ENCODE measurements at places on chromosomes 16 and 17.

GRCh38 chr17:81163703-81164370 lies 1.5 kb upstream of the PVALEF start:
- DNase-seq: no peak

GRCh38 chr16:79559532-79559931 lies 41.0 kb downstream of the MAF start:
- DNase-seq: no peak

GRCh38 chr17:3905017-3905520 lies 11.2 kb downstream of the P2RX1 start:
- DNase-seq: peak; percentile 56

- DNase-seq: no peak
Observed at GRCh38 chr16:12390644-12391043, 413.0 kb downstream of the CPPED1 start.

- DNase-seq: no peak
Observed at GRCh38 chr17:64682261-64683181, 20.4 kb upstream of the SMURF2 start.

DNA sequence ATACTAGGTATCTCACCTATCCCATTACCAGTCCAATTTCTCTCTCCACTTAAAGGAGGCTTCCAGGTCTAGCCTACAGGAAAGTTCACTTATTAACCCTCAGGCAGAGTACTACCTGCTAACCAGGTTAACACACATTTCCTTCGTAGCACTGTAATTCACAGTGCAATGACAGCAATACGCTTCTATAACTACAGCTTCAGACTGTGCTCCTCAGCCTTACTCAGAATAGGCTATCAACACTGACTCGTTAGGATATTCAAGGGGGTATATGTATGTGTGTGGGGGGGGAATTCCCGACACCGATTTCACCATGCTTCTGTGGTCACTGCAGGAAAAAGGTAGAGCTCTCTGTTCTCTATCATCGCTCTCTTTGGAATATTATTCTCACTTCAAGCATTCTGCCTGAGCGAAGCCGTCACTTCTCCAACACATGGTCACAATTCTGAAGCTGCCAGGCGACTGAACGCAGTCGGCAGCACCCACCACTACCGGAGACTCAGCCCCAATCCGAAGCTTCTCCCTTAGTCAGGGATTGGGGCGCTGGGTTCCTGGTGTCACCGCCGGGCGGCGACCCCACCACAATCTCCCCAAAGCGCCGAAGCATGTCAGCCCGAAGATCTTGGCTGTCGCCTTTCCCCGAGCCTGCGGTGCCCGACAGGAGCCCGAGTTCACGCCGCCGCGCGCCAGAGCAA lies 618 bp downstream of the GGA3 start:
- no peak for DNase-seq

DNA sequence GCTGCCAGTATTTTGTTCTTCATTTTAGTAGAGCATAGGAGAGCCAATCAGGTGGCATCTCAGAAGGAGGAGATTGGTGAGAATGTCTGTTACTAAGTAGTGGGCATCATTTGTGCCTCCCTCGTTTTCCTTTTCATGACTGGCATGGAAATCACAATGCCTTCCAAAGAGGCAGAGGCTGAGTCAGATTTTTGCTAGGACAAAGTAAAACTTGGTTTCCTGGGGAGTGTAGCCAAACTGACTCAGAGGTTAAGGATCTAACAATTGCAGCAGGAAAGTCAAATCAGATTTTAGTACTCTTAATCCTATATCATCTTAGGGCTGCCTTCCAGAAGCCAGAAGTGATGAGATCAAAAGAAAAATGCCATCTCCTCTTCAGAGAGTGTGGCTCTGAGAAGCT lies 138.7 kb downstream of the ANKFN1 start:
- no peak for DNase-seq

DNA sequence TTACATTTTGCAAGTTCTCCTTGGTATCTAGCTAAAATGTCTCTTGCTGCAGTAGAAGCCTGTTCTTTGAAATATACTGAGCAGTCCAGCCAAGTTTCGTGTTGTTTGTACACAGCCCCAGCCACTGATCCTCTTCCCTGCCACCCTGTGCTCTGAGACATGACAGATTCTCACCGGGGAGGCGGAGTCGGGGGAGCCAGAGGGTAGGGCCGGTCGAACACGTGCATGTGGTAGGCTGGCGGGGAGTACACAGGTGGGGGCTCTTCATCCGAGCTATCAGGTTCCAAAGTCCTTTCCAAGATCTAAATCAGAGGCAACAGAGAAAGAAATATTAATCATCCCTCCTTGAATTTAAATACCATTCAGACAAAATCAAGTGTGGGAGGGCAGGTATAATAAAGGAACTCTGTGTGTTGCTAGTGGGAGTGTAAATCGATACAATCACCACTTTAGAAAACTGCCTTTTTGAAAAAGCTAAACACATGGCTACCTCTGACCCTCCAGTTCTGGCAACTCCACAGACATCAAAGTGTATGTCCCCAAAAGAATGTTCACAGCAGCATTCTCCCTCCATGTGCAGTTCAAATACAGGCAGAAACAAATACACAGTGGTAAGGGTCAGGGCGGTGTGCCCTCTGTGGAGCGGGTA lies 29.7 kb upstream of the MRPS23 start:
- no peak for DNase-seq

DNA sequence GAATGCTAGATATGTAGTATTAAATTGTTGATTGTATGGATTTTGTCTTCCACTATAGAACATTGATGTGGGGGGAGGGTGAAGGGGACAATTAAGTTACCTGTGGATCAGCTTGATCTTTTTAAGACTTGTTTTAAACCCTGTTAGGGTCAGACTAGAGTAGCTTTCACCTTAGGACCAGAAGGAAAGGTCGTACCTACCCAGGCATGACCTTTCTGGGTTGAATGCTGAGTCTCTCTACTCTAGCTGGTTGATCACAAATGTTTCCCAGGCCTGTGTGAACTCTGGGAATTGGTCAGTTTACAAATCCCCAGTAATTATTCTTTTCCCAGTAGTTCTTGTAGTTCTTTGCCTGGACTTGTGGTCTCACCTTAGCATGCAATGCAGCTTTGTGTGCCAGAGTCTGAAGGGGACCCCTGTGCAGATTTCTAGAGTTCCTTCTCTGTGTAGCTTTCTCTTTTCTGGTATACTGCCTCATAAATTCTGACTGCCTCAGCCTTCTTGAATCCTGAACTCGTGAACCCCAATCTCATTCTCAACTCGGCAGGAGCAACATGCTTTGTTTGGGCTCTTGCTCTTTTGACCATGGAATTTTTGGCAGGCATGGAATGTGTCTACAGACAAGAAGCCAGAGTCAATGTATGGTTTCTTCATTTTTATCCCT lies 54.1 kb downstream of the VMP1 start:
- no peak for DNase-seq

DNA sequence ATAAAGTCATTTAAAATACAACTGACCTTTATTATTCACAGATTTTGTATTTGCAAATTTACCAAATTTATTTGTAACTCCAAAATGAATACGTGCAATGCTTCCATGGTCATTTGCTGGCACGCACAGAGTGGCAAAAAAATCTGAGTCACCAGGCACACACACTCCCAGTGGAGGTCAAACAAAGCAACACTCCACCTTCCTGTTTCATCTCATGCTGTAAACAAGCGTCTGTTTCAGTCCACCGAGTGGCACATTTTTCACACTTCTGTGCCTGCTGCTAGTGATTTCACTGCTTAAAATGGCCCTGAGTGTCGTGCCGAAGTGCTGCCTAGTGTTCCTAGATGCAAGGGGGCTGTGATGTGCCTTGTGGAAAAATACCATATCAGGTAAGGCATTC lies 17.8 kb upstream of the ITGAE start:
- DNase-seq: no peak

GRCh38 chr17:32486701-32487472 lies at the start of gene CDK5R1:
Gene CDK5R1, plus strand, starts transcription at chr17:32486993. Its CDS starts 628 bp downstream, at chr17:32487621.
- DNase-seq: peak; percentile 70

GRCh38 chr16:67727521-67728485 lies 8.7 kb upstream of the GFOD2 start:
- no peak for DNase-seq

- DNase-seq: no peak
Observed at GRCh38 chr17:47733674-47734410, 806 bp downstream of the TBX21 start.

DNA sequence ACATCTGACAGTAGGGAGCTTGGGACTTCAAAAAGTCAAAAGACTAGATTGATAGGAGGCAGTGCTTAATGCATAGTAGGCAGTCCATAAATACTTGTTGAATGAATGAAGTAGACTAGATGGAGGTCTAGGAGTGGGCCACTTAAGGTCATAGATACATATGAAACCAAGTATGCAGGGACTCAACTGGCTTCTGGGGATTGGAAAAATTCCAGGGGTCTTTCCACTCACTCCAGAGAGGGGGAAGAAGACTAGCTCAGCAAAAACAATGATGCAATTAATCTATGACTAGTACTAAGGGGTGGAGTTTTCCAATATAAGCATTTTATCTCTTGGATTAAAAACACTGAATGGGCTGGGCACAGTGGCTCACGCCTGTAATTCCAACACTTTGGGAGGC lies 298.3 kb upstream of the XYLT1 start:
- no peak for DNase-seq

DNA sequence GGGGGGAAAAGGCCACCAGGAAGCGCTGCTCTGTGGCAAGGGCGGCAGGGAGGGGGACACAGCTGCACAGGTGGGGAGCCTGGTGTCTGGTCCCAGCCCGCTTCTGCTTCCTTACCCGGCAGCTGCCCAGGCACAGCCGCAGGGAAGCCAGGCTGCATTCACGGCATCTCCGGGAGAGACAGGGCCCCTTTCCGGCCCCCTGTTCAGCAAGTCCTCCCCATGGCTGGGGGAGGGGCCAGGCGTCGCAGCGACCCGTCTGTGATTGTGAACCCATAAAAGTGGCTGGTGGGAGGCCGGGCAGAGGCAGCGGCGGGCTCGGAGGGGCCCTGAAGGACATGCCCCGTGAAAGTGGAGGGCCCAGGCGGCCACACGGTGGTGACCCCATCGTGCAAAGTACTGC lies 28.7 kb downstream of the SOX8 start:
- no peak for DNase-seq

- DNase-seq: no peak
Observed at GRCh38 chr17:76793775-76794174, 55.9 kb downstream of the MFSD11 start.

DNA sequence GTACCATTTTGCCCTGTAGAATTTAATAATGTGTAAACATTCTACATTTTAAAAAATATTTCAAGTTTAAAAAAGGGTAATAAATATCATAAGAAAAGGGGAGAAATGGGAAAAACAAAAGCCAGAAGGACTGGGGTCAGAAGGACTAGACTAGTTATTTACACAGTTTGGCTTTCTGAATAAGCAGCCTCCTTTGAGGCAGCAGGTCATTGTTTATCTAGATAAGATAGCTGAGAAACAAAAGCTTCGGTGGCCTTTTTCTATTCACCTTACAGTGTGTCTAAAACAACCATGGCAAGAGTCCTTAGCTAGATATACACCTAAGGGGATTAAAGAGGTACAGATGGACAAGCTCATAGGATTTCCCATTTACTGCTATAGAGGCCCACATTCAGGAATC lies 396.5 kb upstream of the PMFBP1 start:
- no peak for DNase-seq

GRCh38 chr17:48444516-48445247 lies 14.7 kb upstream of the SKAP1 start:
- no peak for DNase-seq

- no peak for DNase-seq
Observed at GRCh38 chr16:7304958-7305357, 27.7 kb upstream of the RBFOX1 start.

GRCh38 chr16:85995541-85996423 lies 96.8 kb downstream of the IRF8 start:
- DNase-seq: peak; percentile 32

- DNase-seq: no peak
Observed at GRCh38 chr17:14845591-14846281, 419.4 kb downstream of the PMP22 start.

- DNase-seq: no peak
Observed at GRCh38 chr16:88461331-88462269, 8.5 kb downstream of the ZFPM1 start.

DNA sequence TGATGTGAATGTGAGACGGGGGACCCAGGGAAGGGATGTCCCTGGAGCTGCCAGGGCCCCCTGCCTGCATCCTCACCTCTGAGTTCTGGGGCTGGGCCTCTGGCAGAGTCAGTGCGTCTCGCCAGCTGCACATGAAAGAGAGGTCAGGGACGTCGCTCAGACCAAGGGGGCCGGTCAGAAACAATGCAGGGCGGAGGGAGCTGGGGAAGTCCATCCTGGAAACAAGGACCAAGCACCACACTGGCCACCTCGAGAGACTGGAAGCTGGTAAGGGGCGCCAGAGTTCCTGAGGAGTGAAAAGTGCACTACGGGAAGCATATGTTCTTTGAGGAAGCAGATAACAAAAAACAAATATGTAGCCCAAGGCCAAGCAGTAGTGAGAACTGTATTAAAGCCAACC lies 2.1 kb downstream of the TAF1C start:
- DNase-seq: no peak

DNA sequence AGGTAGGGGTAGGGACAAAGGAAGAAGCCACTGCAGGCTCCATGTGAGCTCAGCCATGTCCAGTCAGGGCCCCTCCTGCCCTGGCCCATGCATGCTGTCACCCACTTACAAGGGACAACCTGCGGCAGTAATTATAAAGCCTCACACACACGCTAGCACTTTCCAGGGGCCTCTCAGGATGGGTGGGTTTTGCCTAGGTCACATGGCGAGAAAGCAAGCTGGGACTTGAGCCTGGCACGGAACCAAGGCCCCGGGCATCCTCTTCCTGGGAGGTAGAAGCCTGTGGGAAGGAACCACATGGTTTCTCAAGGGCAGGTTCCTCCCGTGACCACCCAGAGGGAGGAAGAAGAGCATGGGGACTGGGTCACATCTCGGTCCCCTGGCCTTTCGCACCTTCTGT lies 7.0 kb downstream of the ZNF319 start:
- DNase-seq: no peak

GRCh38 chr17:17999364-18000029 lies 26.8 kb downstream of the DRC3 start:
- DNase-seq: no peak

DNA sequence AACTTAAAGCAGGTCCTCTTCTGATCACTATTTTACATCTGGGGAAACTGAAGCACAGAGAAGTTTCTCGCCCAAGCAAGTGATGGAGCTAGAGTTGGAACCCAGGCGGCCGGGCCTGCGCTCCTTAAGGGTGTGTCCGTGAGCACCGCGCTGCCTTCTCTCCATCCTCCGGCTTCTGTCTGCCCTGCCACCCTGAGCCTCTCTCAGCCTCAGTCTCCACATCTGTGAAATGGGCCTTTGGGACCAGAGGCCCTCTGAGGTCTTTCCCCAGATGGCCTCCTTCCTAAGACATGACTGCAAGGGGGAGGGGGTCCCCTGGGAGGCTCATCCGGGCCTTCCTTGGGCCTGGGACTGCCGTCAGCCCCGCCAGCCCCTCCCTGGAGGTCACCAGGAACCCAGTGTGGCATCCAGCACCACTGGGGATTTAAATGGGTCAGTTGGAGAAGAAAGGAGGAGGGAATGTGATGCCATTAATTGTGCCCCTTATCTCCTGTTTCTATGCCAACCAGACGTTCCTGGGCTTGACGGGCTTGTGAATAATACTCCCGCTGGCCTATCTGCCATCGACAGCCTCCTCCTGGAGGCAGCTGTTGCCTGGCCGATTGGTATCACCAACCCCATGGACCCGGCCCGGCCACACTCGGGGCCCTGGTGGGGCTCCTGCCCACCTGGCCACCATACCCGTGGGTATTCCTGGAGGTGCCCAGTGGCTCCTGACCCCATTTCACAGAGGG lies 5.1 kb downstream of the ZFPM1 start:
- DNase-seq: no peak

Measured in memory B cell (primary cell).